M059J (cell line): ENCODE measurements at places on chromosomes 7 and 10. TPM values are rescaled to one million over a fixed set of nuclear protein-coding genes. Genes with fewer than 3 reads are reported as not detected.
A peak's percentile ranks its signal among the peaks of the same experiment; 100 is the strongest.

The LIPJ gene
- not detected in 2 replicates for total RNA-seq

The SEMA3C gene
- total RNA-seq = 116 and 143 TPM in 2 replicates

The ADAM22 gene
- total RNA-seq = 0.74 and 1.4 TPM in 2 replicates

The EBF3 gene
- not detected in 2 replicates for total RNA-seq

- no peak for DNase-seq
These were observed 272.9 kb upstream of the KLF6 start for GRCh38 chr10:4057725-4058513.

The CTAGE6 gene
- not detected in 2 replicates for total RNA-seq

- DNase-seq = no peak
These were observed 50.0 kb downstream of the NKX6-2 start for GRCh38 chr10:132735923-132736391.

DNA sequence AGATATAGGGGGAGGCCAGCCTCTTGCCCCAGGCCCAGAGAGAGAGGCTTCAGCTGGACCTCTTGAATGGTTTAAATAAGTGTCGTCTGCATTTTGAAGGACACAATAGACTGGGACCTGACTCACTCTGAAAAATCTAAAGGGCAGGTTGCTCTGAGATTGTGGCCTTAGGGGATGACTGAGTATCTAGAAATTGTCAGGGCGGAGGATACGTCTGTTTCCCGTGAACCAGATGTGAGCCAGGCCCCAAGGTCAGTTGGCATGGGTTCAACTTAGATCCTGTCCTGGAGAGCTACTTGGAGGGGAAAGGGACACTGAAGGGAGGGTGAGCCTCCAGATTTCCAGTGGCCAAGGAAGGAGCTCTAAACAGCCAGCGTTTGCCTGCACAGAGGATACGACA is 110.2 kb downstream of the CHN2 start:
- peak; percentile 34 for DNase-seq

- no peak for DNase-seq
These were observed 220.8 kb upstream of the NFE2L3 start for GRCh38 chr7:25931156-25931555.

DNA sequence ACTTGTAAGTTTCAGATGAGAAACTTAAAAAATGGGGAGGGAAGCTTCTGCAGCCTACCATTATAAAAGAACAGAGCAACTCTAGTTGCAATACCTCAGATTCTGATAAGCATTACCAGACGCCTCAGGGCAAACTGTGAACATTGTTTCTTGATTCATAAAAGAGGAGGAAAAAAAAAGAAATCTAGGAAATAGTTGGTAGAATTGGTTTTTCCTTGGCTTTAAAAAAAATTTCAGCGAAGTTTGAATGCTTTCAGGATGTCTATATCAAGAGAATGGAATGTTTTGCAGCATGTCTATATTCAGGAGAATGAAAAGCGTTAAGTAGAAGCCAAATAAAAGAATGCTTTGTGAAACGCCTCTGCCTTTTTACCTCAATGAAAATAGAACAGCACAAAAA is 17.5 kb upstream of the ANLN start:
- DNase-seq = peak; percentile 86

DNA sequence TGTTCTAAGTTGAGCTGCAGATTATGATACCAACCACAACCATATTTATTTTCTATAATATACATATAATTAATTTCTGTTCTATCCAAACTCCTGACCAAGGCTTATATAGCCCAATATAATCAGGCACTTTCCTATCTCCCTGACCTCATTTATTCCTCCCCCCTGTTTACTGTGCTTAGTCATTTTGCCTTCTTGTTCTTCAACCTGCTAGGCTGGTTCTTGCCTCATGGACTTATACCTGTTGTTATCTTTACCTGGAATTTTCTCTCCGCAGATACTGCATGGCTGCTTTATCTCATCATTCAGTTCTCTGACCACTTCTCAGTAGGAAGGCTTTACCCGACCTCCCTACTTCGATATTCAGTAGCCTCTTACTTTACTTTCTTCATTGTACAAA is 24.9 kb upstream of the FAM3C start:
- no peak for DNase-seq

DNA sequence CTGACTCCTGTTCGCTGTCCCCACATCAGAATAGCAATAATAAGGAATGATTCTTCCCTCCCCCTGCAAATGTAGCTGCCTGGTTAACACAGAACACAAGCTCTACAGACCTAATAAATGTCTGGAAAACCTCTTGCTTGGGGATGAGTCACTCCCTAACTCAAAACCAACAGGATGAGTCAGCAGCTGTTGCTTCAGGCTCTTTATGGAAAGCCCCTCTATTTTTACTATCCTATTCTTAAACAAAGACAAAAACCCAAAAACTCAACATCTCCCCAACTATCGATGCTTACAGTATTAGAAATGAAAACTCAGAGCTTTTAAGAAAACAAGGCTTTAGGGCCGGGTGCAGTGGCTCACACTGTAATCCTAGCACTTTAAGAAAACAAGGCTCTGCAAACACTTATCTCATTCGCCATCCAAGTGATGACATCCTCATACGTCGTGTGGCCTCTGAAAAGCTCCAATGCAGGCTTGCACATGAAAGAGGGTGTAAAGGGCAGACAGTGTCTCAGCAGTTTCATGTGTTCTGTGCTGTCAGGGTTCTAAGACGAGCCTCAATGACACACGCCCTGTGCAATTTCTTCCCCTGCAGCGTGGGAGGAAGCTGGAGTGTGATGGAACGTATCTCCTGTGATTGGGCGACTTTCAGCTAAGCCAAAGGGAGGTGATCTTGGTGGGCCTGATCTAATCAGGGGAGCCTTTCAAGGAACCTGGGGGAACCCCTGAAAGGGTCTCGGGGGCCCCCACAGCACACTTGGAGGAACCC is 70.1 kb downstream of the AMZ1 start:
- DNase-seq = peak; percentile 99

The PTPRN2 gene
- 2.2 and 2.3 TPM in 2 replicates for total RNA-seq

- no peak for DNase-seq
These were observed 9.8 kb upstream of the SP8 start for GRCh38 chr7:20796500-20796899.

The SPRN gene
- total RNA-seq = not detected in 2 replicates

The PNLIPRP1 gene
- not detected in 2 replicates for total RNA-seq

The GPR37 gene
- 3.8 and 6.2 TPM in 2 replicates for total RNA-seq

GRCh38 chr10:6239213-6239991 is 36.7 kb downstream of the PFKFB3 start:
- DNase-seq = peak; percentile 98

DNA sequence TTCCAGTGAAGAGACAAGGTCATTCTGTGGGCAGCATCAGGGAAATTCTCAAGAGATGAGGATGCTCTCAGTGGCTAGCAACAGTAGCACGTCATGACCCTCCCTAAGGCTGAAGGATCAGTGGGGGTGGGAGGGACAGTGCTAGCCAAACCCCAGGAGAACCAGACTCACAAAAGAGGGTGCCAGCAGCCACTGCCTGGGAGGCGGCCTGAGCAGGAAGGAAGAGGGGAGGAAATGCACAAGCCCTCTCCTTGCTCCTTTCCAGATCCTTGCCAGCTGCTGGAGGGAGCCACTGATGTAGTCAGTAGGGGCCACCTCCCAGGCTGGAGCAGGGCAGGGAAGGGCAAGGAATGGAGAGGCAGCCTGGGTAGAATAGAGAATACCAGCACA is 302.7 kb downstream of the RPS24 start:
- peak; percentile 92 for DNase-seq

- DNase-seq = peak; percentile 86
These were observed 168.0 kb upstream of the ZNF32 start for GRCh38 chr10:43816351-43817321.

DNA sequence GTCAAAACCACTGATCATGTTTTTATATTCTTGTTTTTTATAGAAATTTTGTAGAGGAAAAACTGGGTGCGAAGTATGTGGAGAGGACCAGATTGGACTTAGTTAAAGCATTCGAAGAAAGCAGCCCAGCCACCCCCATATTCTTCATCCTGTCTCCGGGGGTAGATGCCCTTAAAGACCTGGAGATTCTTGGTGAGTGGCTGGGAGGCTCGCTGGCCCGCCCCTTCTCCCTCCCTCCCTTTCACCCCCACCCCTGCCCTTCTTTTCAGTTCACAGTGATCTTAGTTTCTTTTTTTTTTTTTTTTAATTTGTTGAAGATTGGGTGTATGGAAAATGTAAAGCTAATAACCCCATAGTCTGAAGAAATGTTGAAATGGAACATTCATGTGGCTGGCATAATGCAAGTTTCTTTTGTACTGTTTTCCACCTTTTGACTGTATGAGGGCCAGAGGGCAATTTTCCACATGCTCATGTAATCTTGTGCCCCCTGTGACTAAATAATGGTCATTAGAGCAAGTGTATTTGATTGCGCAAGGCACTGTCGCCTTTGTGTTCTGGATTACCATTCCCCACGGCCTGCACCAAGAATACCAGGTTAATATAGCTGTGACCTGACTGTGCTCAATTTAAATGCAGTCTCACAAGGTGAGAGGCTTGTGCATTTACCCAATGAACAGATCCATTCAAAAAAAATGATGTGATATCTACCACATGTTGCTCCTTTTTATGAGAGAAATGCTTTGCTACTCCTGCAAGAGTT is 77.7 kb downstream of the CDCA7L start:
- DNase-seq = no peak

GRCh38 chr10:33195608-33196376 is 138.7 kb downstream of the NRP1 start:
- peak; percentile 55 for DNase-seq

DNA sequence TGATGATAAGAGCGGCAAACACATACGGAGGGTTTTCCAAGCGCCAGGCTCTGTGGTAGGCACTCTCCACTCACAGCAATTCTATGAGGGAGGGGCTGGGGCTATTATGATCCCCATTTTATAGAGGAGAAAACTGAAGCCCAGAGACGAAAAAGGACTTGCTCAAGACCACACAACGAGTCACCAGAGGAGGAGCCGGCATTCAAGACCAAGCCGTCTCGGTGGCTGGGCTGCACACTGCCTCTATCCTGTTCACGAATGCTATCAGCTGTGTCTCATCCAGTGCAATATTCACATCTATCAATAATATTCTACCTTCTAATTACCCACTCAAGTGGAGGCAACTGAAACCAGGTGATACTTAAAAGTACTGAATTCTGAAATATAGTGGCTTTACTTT is 67.8 kb upstream of the NMT2 start:
- no peak for DNase-seq

DNA sequence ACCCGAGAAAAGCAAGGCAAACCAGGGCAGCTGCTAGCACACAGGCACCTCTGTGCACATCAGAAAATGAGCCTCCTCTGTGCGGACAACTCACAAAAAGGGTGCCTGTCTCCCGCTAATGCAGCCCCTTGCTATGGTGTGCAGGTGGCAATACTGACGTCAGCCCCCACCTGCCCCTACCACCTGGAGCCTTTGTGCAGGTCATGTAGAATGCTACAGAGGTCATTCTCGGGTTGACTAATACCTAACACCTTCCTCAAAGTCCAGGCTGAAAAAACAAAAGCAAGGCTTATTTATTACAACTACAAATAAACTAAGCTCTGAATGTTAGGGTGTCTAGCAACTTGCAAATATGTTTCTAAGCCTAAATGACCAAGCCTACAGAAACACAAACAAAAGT is 13.9 kb downstream of the PIP4K2A start:
- DNase-seq = no peak

The DNAJC12 gene
- total RNA-seq = 2.4 and 3.4 TPM in 2 replicates

GRCh38 chr7:47751043-47751442 is 169.1 kb upstream of the TNS3 start:
- DNase-seq = no peak

The PNLIP gene
- not detected in 2 replicates for total RNA-seq

DNA sequence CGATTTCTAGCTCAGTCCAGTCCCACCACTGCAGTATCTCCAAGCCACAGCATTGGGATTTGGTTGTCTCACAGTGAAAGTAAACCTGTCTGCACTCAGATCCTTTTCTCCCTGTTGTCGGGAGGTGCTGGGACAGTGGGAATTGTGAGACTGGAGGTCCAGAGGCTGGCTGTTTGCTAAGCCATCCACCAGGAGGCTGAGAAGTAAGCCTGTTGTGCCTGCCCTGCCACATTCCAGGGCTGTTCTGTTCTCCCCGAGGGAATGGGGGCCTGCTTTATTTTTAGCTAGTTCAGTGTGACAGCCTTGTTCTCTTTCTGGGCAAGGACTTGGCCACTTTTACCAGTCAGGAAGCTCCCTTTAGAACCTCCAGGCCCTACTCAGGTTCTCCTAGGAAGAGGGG is 54.9 kb downstream of the HK1 start:
- no peak for DNase-seq

DNA sequence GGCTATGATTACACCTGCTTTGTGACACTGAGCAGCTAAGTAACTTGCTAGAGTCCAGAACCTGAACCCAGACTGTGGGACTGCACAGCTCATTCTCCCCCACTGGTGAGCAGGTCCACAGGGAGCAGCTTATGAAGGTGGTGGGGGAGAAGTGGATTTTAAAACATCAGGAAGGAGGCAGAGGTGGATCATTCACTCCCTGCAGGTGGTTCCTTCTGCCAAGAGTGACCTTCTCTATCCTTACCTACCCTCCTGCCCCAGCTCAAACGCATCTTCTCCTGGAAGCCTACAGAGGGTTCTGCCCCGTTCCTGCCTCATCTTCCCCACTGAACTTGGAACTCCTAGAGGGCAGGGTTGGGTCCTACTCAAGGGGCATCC is 539 bp upstream of the FAM241B start:
- DNase-seq = no peak

DNA sequence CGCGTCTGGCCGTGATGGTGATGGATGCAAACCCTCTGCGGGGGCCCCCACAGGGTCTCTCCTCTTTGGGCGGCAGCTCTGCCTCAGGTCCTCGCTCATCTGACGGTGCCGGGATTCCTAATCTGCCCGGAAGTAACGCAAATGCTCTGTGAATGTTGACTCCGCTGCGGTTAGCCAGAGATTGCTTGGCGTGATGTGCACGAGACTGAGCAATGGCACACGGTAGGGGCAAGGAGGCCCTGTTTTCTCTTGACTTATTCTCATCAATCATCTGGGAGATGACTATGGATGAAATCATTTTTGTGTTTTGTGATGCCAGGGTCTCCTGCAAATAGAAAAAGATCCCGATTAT is 116.5 kb upstream of the ADAM12 start:
- no peak for DNase-seq

DNA sequence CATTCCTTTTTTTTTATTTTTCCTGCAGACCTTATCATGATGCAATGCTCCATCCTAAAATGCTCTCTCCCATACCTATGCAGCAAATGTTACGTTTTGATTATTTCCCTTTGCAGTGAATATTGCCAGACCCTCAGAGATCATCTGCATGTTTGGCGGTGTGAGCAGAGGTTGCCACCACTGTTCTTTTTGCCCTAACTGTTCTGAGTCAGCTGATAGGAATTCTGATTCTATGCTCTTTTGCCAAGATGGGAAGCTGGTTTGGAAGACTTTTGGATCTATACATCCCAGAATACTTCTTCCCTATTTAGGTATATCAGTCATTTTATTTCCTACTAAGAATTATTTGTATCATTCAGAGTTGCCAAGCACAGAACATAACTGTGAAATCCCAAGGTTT is 130.5 kb downstream of the KLF6 start:
- DNase-seq = peak; percentile 44

DNA sequence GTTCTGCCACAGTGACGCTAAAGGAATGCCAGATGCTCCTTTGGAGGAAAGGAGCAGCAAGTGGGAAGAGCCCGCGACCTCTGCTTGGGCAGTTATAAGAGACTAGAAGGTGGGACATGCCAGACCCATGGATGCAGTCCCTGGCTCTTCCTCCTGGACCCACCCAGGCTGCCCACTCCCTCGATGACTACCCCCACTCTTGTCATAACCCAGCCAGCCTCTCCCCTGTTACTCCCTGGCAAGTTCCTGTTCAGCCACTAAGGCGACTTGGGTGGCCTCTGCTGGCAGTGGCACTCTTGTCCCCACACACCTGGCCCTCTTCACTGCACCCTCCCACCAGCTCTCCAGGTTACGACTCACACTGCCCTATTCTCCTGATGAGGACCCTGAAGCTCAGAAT is 33.5 kb downstream of the COL13A1 start:
- DNase-seq = no peak

The VAX1 gene
- total RNA-seq = not detected in 2 replicates
